ENCODE measurements at places on chromosomes 12 and 14.
A peak's percentile ranks its signal among the peaks of the same experiment; 100 is the strongest.

GRCh38 chr14:61670576-61670975 lies 24.7 kb upstream of the HIF1A start:
- DNase-seq: no peak

GRCh38 chr12:16324772-16325171 lies 22.7 kb upstream of the MGST1 start:
- DNase-seq: no peak

- no peak for DNase-seq
Observed at GRCh38 chr12:122081083-122081696, 2.6 kb downstream of the MLXIP start.

DNA sequence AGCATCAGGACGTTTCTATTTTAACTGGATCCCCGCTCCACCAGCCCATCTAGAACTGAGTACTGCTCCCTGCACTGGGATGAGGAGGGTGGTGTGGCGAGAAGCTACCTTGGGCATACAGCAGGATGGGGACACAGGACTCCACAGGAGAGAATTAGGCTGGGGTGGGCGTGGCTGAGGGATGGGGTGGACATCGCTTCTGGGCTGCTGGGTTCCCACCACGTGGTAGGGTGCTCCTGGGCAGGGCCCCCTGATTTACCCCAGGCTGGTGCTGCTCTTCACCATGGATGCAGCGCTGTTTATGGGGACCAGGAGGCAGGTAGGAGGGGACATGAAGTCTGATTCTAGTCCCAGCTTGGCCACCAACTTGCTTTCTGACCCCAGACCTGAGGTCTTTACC lies 41.9 kb downstream of the VDR start:
- no peak for DNase-seq

- DNase-seq: no peak
Observed at GRCh38 chr12:47014474-47014873, 64.9 kb upstream of the PCED1B start.

DNA sequence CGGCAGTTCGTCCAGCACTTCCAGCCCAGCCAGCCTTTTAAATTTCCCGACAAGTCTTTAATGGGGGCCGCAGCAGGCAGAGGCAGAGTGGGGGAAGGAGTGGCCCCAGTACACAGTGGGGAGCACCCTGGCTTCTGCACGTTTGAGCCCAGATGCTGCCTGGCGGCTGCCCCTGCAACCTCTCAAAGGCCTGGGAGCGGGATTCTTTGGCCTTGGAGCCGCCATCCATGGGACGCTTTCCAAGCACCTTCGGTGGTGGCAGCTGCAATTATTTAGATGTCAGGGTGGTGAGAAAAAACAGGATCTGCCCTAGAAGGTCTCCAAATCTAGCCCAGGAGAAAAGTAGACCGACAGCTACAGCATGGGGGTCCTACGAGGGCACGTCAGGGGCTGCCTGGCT lies 46.0 kb downstream of the FAM222A start:
- DNase-seq: no peak

- DNase-seq: no peak
Observed at GRCh38 chr14:22232486-22232885, 356.5 kb downstream of the DAD1 start.

DNA sequence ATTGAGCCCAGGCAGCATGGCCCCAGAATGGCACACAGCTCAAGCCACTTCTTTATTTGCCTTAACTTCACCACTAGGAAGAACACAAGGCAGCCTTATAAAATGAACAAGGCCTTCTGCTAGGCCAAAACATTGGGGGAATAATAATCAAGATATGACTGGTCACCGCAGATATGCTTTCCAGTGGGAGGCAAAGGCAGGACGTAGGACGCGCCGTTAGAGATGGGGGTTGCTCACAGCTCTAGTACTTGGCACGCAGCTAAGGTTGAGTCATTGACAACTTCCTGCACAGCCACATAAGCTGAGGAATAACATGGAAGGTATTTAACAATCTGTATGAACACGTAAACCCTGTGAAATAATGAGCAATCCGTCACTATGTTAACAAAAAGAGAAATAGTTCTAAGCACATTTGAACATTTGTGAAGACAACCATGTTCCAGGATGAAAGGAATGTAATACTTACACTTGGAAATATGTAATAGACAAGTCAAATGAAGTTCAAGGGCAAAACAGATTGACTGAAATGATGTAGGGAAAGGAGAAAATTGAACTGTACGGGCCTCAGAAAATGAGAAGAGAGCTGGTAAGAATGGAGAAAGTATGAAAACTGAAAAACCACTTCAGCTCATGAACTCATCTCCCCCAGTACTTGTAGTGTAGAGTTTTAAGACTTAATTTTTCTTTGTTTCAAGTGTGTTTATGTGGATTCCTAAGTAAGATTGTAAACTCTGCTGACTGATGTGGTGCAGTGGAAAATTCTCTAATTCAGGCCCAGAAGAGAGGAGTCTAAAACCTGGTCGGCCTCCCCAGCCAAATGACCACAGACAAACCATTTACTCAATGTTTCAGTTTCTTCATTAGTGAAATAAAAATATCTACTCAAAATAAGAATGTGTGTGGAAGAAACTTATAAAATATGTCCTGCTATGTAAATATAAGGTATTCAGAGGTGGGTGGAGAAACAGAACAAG lies 59.3 kb upstream of the CCDC91 start:
- no peak for DNase-seq

DNA sequence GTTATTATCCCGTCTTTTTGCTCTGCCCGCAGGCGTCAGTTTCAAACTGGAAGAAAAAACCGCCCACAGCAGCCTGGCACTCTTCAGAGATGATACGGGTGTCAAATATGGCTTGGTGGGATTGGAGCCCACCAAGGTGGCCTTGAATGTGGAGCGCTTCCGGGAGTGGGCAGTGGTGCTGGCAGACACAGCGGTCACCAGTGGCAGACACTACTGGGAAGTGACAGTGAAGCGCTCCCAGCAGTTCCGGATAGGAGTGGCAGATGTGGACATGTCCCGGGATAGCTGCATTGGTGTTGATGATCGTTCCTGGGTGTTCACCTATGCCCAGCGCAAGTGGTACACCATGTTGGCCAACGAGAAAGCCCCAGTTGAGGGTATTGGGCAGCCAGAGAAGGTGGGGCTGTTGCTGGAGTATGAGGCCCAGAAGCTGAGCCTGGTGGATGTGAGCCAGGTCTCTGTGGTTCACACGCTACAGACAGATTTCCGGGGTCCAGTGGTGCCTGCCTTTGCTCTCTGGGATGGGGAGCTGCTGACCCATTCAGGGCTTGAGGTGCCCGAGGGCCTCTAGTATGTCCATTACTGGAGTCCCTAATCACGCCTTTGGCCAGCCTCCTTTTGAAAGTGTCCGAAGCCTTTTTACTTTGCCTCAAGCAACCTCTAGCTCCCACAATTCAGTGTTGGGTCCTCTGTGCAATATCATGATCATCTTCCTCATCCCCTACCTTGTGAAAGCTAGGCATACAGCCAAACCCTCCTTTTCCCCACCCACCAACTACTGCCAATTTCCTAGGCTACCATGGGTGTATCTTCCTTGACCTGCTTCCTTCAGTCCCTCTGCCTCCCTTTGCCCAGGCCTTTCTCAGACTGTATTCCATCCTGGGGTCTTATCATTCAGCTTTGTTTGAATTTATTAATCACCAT lies 891 bp downstream of the SPRYD4 start:
- DNase-seq: no peak

DNA sequence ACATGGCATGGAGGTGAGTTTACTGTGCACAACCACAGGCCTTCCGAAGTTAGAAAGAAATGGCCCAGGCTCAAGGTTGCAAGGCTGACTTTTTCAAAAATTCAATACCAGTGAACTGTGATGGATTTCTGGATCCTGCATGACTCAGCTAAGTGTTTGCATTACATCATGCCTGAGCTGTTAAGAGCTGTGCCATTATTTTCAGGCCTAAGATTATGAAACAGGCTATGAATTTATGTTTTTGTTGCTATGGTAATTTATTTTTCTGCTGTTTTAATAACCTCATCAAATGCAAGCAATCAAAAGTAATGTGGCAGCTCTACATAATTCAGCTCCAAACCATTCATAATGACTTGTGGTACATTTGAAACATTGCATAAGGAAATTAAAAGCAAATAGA lies 457.7 kb upstream of the TMEM132C start:
- DNase-seq: no peak

GRCh38 chr14:85024931-85025330 lies 505.0 kb upstream of the FLRT2 start:
- no peak for DNase-seq

DNA sequence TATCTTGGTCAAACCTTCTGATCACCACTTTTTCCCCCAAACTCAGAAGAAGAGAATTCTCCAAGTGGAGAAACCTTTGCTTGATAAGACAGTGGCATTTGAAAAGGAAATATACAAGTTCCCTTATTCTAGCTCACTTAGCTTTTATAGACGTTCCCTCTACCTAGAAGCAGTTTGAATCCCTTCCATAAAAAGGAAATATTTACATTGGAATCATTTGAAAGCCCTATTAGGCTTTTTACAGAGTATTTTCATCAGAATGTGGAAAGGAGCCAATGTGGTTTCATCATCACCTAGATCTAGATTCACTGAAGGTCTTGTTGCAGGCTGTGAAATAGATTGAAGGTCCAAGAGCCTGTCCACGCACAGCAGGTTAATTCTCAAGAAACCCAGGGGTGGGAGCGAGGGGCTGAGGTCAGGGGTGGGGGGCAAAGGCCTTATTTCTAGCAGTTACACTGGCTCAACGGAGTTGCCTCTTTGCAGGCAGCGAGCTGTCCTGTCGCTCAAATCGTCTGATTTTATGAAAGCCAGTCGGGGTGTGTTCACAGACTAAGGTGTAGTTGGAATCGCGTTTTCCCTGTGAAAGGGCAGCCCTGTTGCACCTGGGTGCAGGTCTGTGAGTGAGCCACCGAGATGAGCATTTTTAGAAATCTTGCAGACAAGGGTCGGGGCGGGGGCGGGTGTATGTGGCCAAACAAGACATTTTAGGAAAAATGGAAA lies 45.6 kb downstream of the AACS start:
- DNase-seq: no peak

- no peak for DNase-seq
Observed at GRCh38 chr12:23655112-23655511, 294.4 kb downstream of the SOX5 start.

DNA sequence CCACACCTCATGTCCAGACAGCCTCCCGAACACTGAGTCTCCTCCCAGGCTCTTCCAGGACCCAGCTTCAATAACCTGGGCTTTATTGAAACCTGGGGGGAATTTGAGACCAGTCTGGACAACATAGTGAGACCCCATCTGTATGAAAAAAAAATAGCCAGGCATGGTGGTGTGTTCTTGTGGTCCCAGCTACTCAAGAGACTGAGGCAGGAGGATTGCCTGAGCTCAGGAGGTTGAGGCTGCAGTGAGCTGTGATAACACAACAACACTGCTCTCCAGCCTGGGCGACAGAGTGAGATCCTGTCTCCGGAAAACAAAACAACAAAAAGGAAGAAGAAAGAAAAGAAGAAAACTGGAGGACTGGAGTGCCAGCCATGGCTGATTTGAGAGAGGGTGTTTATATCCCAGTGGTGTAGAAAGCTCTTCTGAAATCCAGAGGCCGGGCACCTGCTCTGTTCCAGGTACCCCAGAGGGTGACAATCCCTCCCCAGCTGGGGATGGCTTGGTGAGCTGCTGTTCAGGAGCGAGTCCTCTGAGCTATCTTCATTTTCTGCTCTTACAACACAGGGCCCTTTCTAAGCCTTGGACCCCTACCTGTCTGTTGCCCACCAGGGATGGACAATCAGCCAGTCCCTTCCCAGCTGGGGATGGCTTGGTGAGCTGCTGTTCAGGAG lies 6.0 kb upstream of the PGF start:
- DNase-seq: no peak

DNA sequence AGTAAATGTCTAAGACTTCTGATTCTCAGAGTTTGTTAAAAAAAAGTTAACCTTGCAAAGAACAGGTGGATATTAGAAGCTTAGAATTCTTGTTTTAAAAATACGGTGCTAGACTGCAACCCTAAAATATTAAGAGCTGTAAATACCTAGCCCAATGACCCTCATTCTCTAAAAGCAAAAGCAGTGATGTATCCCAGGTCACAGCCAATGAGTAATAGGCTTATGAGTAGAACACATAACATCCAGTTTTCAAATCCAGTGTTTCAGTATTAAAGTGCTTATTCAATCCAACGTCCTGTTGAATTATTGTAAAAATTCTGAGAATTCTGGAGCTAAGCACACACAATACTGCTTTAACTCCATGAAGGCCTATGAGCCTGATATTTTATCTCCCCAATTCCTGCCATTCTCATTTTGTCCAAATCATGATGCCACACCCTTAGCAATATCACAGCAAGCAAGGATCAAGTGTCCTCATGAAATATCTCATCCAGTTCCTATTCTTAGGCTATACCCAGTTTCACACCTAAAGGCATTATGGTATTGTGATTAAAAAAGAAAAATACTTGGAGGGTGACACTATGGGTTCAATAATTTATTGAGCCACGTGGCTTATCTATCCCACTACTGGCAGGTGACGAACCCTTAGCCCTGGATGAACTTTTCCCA lies 15.3 kb upstream of the ARID4A start:
- no peak for DNase-seq

DNA sequence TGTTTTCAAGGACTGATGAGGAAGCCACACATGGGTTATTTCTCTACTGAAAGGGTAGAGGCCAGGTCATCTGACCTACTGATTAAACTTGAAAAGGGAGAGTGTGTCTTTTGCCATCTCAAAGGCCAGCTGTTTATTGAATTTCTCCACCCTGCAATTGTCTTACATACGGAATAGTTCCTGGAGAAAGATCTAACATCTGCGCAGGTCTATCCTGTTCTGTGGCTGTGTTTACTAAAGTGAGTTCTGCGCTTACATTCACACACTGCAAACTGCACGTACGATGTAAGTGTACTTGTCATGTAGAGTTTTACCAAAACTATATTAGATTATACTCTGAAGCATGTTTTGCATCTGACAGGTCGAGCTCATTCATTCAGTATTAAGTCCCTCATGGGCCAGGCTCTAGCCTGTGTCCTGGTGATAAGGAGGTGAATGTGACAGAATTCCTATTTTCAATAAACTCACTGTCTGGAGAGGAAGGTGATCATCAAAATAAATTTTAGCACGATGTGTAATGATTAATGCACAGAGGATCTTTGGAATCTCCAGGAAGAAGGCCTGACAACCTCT lies 96.6 kb downstream of the PRKCH start:
- DNase-seq: no peak

- DNase-seq: peak; percentile 21
Observed at GRCh38 chr12:52708010-52708409, 4.7 kb upstream of the KRT77 start.

DNA sequence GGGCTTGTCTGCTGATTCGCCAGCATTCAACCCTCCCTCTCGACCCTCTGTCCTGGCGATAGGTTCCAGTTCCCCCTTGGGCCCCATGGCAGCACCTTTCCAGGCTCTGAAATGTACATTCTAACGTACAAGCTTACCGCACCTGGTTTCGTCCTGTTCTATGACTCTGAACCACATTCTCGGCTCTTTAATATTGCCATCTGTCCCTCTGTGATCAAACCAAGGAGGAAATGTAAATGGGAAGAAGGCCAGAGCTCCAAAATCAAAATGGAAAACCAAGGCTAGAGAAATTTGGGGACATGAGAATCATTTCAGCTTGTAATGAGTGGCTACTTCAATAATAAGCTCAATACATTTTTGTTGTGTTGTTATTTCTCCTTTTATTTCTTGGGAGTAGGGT lies 117.2 kb downstream of the TTC7B start:
- no peak for DNase-seq

GRCh38 chr14:69694730-69695281 lies 72.1 kb upstream of the SRSF5 start:
- DNase-seq: no peak

- no peak for DNase-seq
Observed at GRCh38 chr12:6494258-6494743, 399 bp downstream of the NCAPD2 start.
